ENCODE measurements at places on chromosomes 16 and 17.
A peak's percentile ranks its signal among the peaks of the same experiment; 100 is the strongest.

GRCh38 chr17:47630614-47631013 is 19.1 kb upstream of the KPNB1 start:
- DNase-seq = no peak

DNA sequence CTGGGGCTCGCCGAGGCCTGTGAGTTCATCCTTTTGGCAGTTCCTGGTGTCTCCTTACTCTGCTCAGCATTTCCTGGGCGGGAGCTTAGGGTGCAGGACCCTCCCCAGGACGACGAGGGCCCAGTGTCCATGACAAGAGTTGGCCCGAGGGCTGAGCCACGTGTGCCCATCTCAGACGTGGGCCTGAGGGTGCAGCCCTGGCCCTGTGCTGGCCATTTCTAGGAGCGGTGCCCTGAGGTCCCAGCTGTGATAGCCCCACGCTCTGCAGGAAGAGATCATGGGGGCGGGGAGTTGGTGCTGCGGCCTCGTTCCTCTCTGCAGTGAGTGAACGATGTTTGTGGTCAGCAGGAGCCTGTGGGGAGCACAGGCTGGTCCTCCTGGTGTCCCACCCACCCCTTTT is 6.0 kb upstream of the MC1R start:
- no peak for DNase-seq

DNA sequence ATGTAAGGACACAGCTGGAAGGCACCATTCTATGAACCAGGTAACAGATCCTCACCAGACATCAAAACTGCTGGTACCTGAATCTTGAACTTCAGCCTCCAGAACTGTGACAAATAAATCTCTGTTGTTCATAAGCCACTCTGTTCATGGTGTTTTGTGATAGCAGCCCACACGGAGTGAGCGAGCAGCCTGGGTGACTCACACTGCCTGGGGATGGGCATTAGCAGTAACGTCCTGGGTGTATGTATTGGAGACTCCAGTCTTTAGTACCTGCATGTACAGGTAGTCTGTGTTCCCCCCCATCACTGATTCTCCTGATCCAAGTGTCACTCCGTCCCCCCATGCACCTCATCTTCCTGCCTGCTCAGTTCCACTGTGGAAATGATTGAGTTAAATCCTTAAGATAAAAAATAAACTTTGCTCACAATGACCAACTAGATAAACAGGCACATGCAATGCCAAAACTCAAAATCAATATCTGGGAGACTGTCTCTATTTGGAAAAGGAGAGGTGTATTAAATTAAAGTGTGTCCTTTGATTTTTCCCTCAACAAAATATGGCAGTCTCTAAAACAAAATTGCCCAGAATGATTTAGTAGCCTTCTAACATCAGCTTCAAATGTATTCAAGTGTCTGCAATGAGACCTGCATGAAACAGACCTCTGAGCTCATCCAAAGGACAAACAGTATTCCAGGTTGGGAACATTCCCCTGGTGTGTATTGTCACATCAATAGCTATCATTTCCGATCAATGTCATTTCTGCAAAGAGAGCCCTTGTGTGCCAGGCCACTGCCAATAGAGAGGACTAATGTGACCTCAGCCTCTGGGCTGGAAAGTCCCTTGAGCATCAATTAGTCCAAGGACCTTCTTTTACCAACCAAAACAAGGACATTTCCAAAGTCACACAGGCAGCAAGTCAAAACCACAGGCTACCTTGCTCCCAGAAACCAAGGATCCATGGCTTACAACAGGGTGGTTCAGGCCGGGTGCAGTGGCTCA is 12.2 kb upstream of the VAT1L start:
- DNase-seq = no peak

DNA sequence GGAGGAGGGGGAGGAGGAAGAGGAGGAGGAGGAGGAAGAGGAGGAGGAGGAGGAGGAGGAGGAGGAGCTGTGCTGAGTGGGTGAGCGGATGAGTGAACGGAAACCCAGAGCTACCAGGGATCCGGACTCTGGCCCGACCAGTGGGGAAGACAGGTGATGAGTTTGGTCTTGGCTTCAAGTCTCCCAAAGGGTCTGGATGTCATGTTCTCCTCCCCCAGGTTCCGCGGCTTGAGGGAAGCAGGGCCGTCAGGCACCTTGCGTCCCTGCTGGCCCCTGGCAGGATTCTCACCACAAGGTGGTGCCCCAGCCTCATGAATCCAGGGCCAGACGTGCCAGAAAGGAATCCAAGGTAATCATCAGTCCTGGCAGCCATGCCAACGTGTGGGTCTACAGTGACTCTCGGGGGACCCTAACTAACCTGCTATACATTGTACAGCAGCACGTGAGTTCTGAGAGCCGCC is 13.5 kb upstream of the ABAT start:
- DNase-seq = peak; percentile 64

GRCh38 chr16:53100131-53100748 is 45.4 kb downstream of the CHD9 start:
- no peak for DNase-seq

DNA sequence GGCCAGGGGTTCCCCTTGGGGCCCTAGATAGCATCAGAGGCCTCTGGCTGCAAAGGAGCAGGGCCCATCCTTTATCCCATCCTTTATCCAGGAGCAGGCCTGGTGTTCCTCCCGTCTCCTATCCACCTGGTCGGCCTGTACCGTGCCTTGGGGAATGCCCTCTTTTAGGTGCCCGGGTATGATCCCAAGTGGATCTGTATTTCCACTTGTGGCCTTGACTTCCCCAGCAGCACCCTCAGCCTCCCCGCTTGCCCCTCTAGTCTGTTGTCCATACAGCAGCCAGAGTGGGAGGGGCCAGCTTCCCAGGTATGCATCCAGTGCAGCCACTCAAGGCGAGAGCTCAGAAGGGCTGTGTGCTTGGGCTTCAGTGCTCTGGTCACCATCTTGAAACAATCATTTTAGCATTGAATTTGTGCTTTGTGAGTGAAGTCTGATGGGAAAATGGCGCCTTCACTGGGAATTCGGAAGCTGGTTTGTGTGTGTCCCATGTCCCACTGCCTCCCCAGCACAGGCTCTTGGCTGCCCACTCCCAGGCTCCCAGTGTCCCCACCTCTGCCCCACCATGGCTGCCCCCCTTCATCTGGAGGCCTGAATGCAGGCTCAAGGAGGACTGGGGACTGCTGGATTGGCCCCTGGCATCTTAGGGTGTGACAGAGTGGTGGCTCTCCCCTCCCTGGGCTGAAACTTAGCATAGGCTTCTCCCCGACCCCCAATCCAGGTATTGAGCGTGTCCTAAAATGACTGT is 3.3 kb upstream of the RNF112 start:
- no peak for DNase-seq

DNA sequence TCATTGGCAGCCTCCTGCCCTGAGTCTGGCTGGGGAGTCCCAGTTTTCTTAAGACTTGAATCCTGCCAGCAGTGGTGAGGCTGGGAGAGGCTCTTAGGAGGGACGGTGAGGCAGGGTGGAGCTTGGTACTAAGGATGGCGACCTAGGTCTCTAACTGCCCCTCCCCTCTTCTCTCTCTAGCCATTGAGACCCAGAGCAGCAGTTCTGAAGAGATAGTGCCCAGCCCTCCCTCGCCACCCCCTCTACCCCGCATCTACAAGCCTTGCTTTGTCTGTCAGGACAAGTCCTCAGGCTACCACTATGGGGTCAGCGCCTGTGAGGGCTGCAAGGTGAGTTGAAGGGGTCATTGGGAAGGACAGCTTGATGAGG is 16.4 kb downstream of the GJD3 start:
- DNase-seq = no peak

DNA sequence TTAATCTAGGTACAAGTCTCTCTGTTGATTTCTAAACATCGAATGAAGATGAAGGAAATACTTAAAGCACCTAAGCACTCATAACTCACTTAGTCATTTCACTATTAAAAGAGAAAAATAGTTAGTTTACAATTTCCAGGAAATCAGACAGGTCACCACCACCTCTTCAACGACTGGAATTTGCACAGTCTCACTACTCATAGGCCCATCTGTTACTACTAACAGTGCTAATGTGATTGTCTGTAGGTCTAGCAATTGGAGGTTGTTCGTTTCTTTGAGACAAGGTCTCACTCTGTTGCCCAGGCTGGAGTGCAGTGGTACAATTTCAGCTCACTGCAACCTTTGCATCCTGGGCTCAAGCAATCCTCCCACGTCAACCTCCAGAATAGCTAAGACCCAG is 444.6 kb downstream of the MAF start:
- no peak for DNase-seq

DNA sequence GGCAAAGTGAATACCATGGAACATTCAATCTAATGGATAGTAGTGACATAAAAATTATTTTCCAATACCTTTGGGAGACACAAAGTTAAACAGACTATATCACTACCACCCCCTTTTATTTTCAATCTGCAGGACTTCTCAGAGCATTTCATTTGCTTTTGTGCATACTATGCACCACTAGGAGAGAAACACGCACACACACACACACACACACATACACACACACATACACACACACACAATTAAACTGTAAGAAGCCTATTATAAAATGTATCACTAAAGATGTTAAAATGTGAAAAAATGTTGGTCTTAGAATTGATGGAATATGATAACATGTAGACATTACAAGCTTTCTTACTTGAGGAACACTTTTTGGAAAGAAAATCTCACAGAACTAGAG is 331.4 kb downstream of the CA10 start:
- no peak for DNase-seq
